Kidney epithelial cell (primary cell): ENCODE measurements at places on chromosomes 5 and 9. TPM values are rescaled to one million over a fixed set of nuclear protein-coding genes. Genes with fewer than 3 reads are reported as not detected.

- no peak for DNase-seq
Measured at GRCh38 chr5:156934450-156935211, 28.4 kb downstream of the TIMD4 start.

GRCh38 chr5:122105909-122106308 is 23.4 kb upstream of the ZNF474 start:
- no peak for DNase-seq

- no peak for DNase-seq
Measured at GRCh38 chr5:61534481-61535267, 202.6 kb downstream of the ZSWIM6 start.

DNA sequence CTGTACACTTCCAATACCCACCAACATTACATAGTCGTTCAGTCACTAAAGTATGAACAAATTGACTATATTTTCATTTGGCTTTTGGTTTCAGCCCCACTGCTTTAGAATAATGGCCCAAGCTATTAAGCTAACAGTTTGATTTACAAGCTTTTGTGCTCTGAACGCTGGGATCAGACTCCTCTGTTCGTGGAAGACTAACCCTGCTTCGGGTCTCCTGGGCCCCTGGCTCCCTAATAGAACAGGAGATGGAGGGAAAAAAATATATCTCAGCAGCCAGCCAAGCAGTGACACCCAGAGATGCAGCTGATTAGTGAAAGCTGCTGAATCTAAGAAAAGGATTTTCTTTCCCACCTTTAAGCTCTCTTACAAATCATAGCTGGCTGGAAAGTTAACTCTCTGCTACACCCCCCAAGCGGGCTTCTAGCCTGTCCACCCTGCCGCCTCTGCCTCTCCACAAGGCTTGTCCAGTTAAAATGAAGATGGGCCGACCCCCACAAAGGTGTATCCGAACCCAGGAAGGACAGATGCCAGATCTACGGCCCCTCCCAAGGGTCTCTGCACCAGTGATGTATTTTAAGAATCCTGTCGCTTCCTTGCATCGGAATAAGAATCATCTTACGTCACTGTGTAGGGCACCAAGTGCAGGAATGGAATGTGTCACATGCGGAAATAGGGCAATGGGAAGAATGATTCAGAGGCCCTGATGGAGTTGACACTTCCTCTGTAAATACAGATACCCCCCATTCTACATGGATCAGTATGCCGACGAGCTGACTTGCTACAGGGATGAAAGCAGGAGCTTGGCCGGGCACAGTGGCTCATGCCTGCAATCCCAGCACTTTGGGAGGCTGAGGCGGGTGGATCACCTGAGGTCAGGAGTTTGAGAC is 33.4 kb upstream of the BARHL1 start:
- DNase-seq = peak; percentile 19

ADAM19 gene
- total RNA-seq = 61.0 and 75.2 TPM in 2 replicates

GRCh38 chr9:37339923-37340322 is 82.6 kb upstream of the GRHPR start:
- no peak for DNase-seq

DNA sequence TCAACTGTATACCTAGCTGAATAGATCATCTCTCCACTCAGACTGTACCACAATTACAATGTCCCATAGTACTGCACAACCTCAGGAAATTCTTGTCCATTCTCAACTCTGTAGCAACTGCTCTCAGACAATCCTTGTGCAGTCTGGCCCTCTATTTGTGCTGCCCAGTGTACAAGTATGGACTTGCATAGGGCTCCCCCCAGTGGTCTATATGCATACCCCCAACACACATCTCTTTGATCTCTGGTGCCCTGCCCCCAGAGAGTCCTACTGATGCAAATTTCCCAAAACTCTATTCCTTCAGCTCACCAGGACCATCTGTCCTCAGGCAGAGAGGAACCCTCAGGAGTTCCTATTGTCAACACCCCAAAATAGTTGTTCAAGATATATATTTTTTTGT is 205.3 kb downstream of the SLCO4C1 start:
- DNase-seq = no peak

DNA sequence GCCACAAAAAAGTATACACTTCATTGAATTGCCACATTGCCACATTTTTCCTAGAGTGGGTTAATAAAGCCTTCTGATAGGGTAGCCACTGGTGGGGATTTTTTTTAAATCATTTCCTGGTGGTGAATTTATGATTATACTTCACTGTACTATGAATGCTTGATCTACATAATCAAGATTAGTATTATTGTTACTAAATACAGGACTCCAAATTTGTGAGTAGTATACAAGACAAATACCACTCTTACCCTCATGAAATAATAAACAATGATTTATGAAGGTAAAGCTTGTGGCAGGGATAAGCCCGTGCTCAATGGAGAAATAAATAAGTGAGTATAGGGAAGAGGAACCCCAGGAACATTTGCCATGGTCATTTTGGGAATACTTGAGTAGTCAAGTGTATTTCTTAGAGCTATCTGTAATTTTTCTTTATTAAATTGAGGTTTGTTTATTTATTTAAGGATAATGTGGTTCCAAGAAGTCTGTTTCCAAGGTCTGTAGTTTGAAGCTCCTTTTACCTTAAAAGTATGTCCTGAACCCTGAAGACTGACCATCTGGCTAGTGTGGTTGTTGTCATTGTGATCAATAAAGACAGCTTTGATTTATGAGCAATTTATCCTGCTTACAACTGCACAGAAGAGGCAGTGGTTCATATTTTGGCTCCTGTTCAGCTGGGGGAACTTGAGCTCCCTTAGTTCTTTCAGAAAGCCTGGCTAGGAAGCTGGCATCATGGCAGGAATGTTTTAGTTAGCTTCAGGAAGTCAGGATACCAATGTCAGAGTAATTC is 118.6 kb downstream of the ZSWIM6 start:
- no peak for DNase-seq

DNA sequence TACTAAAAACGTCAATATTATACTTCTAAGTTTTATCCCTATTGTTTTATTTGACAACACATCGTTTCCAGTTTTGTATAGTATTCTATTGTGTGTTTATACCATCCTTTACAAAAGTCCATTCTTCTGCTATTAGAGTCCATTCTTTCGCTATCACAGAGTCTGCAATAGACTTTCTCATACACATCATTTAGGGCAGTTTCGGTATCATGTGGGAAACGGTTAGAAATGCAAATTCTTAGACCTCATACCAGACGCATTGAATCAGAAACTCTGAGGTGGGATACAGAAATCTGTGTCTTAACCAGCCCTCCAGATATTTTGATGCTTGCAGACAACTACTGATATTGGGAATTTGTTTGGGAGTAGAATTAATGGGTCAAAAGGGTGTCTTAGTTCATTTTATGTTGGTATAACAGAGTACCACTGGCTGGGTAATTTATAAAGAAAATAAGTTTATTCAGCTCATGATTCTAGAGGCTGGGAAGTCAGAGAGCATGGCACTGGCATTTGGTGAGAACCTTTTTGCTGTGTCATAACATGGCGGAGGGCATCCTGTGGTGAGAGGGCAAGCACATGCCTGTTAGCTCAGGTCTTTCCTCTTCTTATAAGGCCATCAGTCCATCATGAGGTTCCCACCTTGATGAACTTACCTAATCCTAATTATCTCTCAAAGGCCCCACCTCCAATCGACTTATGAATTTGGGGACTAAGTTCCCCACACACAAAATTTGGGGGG is 21.1 kb downstream of the CARTPT start:
- DNase-seq = no peak

DNA sequence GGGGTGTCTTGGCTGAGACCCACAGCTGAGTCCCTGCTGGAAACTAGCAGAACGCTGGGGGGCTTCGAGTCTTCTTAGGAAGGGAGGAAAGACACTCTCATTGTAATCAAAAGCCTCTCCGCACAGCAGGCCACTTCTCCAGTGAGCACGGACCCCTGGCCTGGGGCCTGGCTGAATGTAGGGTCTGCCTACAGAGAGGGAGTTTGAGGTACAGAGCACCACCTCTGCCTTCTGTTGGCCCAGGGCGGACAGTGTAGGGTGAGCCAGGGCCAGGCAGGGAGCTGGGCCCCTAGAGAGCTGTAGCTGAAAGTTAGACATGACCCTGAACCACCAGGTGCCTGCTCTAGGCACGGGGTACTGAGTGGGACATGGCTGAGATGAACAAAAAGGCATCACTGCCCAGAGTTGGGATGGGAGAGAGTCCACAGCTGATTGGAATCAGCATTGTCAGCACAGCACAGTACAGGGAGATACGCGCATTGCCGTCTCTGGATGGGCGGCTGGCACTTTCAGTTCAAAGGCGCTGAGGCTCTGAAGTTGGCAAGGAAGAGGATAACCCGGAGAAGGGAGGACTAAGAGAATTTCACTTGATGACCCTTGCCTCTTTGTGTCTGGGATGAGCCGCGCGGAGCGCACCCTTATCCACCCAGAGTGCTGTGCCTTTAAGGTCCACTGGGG is 363 bp upstream of the SLC25A48 start:
- DNase-seq = no peak

DNA sequence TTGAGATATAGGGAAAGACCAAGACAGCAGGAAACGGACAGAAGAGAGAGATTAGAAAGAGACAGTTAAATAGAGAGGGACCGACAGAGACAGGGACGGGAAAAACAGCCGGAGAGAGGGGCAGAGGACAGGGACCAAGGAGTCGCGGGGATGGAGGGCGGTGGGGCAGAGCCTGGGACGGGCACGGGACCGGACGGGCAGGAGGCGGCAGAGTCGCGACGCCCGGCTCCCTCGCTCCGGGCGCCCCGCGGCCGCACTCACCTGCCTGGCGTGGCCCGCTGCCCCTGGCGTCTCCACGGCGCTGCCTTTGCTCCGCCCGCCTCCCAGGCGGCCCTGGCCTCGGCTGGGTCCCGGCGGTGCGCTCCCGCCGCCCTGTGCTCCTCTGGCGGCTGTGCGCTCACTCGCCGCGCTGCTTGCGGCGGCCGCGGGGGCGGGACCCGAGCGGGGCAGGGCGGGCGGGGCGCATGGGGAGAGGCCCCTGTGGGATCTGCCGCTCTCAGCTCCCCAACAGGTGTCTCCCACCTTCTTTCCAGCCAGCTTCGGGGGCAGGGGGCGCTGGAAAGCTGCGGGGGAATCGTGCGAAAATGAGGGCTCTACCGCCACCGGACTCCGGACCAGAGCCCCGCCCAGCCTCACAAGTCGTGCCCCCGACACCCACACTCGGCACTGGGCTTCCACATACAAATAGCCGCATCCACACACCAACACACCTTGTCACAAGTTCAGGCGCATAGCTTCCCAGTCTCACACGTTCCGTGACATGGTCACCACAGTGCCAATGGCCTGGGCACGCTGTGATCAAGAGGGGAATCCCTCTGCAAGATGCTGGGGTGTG is at the start of gene ARID3C:
ARID3C (minus strand) TSS at position 411 of the 835 bp plus-strand sequence. CDS start 1,052 bp downstream, outside the sequence.
- no peak for DNase-seq

DNA sequence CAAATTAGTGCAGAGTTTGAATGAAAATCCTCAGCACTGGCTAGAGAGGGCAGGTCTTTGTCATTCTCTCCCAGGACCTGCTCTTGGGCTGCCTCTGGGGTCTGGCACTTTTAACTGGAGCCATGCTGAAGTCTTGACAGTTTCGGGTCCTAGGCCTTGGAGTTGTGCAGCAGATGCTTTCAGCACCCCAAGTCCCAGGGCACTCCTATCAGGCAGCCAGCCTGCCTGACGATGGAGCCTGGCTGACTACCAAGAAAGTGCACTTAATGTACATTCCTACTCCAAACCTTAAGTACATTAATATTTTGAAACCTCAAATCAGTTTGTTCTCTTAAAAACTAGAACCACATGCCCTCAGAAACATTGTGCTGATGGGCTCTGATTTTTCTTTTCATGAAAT is 69.3 kb upstream of the CXCL14 start:
- no peak for DNase-seq

DNA sequence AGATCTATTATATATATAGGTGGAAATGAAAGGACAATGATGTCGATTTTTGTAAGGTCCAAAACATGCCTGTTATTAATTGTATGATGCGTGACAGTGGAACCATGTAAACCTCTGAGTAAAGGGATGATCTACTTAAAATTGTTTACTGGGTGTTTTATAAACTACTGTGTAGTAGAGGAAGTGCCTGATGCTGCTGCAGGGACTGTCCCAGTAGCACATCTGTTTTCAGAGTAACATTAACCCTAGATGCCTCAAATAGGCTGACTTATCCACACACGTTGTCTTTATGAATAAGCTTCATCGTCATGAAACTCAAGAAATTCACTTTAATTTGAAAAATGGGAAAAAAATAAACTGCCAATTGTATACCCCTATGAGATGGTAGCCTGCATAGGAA is 1.7 kb downstream of the CAMK4 start:
- DNase-seq = no peak

AQP7 gene
- not detected in 2 replicates for total RNA-seq

TNFSF15 gene
- total RNA-seq = 11.7 and 13.4 TPM in 2 replicates

DNA sequence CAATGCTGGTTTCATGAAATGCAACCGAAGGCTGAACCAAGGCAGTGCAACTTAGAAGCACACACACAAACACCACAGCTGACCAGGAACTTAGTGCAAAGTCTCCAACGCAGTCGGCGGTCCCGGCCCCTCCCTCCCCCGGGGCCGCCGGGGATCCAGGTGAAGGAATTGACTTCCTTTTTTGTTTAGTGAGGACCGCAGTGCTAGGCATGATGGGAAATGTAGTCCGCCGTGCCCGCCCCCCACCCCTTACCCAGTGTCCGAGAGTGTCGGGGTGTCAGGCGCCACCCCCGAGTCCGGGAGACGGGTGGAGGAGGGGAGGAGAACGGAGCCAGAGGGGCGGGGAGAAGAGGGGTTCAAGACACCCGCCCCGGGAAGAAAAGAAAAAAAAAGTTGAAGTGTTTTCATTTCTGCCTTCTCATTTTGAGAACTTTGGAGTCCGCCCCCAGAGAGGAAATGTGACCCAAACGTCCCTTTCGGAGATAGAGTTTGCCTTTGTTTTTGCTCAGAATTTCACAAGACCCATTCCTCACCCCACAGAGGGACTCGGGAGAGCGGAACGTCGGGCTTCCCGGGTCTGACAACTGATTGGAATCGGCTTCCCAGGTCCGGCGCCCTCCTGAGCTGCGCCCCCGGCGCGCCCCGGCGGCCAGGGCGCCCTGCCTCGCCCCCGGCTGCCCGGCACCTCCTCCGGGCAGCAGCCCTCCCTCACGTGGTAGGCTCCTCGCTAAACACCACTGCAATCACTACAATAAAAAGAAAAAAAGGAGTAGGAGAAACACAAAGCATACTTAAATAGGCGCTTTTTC is 2.0 kb downstream of the IER5L start:
- peak; percentile 62 for DNase-seq

CNTNAP3 gene
- 2.5 and 2.8 TPM in 2 replicates for total RNA-seq

ZNF879 gene
- 2.3 and 4.4 TPM in 2 replicates for total RNA-seq

DNA sequence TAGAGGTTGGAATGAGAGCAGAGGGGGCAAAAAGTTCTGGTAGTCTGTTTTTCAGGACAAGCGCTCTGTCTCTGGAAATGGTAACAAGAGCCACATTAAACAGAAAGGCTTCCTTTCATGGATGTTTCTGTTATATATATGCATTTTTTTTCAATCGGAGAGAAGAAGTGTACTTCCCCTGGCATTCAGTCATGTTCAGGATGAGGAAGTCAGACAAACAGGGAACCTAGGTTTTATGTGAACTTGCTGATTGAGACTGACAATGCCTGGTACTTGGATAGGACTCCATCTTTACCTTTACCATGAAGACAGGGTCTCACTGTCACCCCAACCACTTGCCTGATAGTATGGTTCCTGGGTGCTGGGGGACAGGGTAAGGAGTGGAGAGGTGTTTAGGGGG is 30.1 kb upstream of the ZBED3 start:
- DNase-seq = no peak
